ENCODE measurements at places on chromosomes 12 and 14. TPM values are rescaled to one million over a fixed set of nuclear protein-coding genes. Genes with fewer than 3 reads are reported as not detected.

DNA sequence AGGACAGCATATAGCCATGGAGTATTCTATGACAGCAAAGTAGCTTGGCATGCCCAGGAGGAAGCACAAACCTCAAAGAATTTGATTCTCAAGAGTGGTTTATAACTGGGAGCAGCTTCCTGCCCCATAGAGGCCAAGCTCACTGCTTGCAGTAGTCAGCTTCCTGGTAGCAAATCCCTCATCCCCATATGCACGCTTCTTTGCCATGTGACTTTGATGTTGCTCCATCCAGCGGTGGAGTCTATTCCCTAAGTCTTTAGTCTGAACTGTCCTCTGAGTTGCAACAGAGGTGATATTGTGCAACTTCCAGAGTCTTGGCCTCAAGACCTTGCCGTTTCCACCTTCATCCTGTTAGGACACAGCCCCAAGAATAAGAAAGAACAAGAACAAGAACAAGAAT lies 996.8 kb upstream of the TMEM132C start:
- DNase-seq: no peak

GRCh38 chr12:11815397-11815796 lies 165.9 kb downstream of the ETV6 start:
- DNase-seq: no peak

DNA sequence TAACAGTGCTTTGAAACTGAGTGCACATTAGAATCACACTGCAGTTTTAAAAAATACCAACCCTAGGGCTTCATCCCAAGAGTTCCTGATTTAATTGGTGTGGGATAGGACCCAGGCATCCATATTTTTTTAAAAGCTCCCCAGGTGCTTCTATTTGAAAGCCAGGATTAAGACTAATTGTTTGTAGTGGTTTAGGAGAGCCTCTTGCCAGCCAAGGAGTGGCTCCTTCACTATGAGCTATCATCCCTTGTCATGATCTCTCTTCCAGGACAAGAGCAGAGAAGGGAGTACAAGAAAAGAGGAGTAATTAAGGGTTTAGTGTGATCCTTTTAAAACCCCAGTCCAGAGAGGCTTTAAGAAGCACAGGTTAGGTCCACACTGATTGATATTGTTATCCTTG lies 178.0 kb downstream of the CAND1 start:
- DNase-seq: no peak

DNA sequence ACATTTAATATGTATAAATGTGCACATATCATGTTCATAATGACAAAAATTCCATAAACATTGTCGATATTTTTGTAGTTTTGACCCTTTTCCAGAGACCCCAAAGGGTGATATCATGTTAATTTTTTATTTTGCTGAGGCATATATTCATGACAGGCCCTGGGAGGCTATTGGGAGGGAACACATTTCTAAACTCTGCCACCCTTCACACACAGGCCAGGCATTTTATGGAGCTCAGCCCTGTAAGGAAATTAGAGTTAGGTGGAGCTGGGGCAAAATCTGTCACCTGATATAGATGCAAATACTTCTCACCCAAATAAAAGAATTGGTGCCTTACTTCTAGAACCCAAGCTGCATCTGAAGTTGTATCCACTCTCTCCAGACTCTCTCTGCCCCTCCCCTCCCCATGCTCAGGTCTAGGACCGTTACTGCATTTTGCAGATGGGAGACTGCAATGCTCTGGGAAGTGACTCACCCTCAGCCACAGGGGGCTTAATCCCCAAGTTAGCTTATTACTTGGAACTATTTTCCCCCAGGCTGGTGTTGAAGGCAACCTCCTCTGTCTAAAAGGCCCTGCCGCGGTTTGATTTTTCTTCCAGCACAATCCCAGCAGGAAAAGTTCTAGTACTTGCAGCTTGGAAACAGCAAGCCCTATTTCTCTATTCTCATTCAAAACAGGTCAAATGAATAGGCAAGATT lies 238.9 kb downstream of the EMP1 start:
- DNase-seq: no peak

GRCh38 chr12:94053676-94054075 lies 94.7 kb upstream of the PLXNC1 start:
- no peak for DNase-seq

DNA sequence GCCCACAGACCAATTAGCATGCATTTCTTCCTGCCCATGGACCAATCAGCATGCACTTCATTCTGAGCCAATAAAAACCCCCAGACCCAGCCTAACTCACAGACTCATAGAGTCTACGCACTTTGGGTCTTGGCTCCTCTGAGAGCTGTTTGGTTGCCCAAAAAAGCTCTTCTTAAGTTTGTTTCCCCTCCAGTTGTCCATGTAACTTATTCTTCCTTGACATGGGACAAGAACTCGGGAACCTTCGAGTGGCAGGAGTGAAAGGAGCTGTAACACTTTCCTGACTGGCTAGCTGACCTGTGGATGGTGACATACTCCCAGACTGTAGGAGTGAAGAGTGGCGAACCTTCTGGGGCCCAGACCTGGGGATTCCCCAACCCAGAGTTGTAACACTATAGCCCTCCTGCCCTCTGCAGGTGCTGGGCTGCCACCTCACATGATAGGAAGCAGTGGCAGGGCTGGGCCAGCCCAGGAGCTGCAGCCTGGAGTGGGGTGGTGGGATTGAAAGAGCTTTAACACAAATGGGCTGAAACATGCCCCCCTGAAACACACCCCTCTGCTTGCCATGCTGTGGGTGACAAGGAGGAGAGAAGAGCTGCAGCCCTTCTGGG lies 4.4 kb upstream of the BTBD7 start:
- DNase-seq: no peak

DNA sequence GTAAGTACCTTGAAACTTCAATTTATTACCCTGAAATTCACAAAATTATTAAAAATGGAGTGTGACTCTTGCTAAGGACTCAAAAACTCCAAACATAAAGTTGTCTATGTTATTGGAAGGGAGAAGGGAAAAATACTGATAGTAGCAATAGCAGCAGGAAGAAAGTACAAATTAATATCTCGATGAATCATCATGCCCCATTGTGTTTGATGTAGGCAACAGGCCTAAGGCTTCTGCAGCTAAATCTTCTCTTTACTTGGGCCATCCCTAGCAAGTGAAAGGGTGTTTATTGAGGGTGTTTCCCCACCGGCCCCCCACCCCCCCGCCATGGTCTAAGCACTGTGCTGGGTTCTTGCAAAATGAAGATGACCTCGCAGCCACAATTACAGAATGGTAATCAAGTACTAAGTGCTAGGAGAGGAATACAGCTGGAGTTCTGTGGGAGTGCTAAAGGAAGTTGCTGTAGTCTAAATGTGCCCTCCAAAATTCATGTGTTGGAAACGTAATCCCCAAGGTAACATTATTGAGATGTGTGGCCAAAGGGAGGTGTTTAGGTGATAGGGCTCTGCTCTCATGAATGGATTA lies 76.5 kb downstream of the SNAPC1 start:
- no peak for DNase-seq

GRCh38 chr12:93125126-93125525 lies 196.0 kb upstream of the EEA1 start:
- no peak for DNase-seq

- DNase-seq: no peak
These were observed 7.1 kb upstream of the KRT5 start for GRCh38 chr12:52527121-52527800.

DNA sequence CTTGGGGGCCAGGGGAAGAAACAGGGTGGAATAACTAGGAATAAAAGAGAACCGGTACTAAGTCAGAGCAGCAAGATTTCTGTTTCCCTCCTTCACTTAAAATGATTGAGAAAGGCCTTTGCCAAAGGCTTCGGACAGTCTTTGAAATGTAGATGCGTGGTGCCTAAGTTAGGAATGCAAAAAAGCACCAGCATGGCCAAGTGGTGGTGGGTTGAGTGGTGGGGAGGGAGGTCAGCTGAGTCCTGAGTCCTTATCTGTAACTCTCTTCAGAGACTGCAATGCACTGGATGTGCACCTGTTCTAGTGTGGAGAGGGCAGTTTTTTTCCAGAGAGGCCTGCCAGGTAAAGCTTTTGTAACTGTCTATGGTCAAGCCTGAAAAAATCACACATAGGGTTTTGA lies 919.9 kb downstream of the FSCB start:
- no peak for DNase-seq

DNA sequence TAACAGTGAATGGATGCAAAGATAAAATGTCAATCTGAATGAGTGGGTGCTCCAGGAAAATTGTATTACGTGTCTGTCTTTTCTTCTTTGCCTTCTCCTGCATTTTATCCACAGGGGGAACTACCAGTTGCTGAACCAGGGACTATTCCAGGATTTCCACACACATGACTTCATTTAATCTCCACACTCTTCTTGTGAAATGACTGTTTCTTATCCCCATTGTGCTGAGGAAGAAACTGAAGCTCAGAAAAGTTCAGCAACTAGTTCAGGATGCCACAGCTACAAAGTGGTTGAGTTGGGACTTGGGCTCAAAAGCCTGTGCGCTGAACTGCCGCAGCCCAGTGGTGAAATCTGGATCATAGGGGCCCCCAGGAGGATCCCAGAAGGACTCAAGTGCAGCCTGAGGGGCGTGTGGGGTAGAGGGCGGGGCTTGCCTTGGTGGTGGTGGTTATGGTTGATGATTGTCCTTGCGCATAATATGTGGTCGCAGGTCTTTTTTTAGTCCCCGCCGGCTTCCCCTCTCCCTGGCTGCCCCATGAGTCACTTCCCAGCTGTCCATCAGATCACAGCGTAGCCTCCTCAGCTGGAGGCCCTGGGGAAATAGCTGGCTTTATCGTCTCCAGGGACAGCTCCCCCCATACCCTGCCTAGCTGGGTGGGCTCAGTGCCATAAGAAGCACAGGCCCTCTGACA lies 235.2 kb upstream of the CRY1 start:
- DNase-seq: peak; percentile 11

The NPC2 gene
- total RNA-seq: 142 TPM

DNA sequence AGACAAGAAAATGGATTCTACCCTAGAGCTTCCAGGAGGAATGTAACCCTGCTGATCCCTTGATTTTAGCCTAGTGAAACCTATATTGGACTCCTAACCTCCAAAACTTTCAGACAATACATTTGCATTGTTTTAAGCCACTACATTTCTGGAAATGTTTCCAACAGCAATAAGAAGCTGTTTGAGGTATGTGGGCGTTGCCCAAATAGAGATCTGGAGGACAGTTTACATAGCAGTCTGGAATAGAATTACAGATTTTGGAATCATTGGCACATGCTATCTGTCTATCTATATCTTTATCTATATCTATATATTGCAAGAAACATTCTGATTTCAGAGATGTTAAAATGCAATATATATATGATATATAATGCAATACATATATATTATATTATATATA lies 42.4 kb upstream of the EGLN3 start:
- DNase-seq: no peak

The TAS2R50 gene
- 0.56 TPM for total RNA-seq

The PZP gene
- 0.47 TPM for total RNA-seq

The LUM gene
- 261 TPM for total RNA-seq

DNA sequence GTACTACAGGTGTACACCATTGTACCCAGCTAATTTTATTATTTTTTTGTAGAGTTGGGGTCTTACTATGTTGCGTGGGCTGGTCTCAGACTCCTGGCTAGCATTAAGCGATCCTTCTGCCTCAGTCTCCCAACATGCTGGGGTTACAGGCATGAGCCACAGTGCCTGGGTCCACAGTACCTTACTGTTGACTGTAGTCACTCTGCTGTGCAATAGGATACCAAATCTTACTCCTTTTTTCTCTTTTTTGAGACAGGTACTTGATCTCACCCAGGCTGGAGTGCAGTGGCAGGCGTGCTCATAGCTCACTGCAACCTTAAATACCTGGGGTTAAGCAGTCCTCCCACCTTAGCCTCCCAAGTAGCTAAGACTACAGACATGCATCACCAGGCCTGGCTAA lies 25.6 kb downstream of the PSMA6 start:
- no peak for DNase-seq
